GM20000 (cell line): ENCODE measurements at places on chromosomes 7 and 10.

DNA sequence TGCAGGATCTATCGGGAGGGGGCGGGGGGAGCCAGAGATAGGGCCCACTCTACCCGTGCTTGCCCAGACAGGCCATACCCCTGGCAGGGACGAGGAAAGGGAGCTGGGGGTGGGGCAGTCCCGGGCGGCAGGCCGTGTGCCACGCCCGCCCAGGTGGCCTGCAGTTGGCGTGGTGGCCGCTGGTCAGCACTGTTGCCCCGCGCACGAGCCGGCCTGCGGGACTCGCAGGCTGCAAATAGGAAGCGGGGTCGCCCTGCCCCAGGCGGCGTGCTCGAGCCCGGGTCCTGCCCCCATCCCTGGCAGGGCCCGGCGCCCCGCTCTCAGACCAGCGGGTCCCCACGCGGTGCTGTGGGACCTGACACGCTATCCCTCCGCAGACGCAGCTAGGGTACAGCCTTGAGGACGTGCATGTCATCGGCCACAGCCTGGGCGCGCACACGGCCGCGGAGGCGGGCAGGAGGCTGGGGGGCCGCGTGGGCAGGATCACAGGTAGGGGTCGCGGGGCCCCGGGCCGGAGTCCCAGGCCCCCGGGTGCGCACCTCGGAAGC, 6.7 kb downstream of the PNLIPRP2 start:
- DNase-seq, result peak; percentile 20

GRCh38 chr10:123507298-123507697, 158.9 kb upstream of the GPR26 start:
- DNase-seq, result no peak

DNA sequence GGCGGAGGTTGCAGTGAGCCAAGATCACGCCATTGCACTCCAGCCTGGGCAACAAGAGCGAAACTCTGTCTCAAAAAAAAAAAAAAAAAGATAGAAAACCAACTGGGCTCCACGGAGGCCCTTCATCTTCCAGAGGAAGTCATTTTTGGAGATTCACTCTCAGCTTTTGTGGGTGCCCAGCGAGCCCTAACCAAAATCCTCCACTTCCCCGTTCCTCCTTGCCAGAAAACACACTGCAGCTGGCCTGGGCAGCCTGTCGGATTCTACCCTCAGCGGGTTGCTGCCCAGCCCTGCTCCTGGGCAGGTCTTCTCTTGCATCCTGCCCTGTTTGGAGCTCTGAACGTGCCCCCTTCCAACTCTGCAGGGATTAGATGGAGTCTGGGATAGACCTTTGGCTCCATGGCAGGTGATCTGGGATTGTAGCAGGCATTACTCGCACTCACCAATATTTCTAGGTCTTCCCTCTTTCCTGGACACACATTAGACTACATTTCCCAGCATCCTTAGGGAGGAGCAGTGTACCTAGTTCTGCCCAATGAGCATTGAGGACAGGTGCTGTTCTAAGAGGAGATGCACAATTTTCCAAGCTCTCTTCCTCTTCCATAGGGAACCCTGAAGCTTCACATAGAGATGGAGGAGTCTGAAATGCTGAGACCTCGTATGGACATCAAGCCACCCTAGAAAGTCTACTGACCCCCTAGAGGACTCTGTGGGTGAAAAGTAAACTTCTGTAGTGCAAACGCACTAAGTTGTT, 4.6 kb downstream of the GRID2IP start:
- DNase-seq, result peak; percentile 39

GRCh38 chr7:44608916-44609648, 2.7 kb downstream of the OGDH start:
- no peak for DNase-seq

DNA sequence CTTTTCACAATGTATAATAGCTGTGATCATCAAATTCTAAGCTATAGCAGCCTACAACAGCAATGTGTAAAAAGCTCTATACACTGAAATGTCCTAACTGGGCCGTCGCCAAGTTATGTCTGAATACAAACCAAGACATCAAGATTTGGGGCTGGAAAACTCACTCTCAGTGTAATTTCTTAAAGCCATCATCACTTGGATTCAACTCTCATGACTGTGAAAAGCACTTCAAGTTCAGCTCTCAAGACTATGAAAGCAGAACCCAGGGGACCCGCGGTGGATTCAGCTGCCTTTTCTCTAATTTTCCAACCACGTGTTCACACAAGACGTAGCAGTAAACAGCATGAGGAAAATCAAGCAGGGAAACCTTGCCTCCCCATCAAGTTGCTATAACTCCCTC, 15.8 kb upstream of the ZNRF2 start:
- DNase-seq, result no peak

- DNase-seq, result no peak
Observed at GRCh38 chr7:69204943-69205342, 393.3 kb upstream of the AUTS2 start.

- no peak for DNase-seq
Observed at GRCh38 chr7:20348125-20348807, 17.6 kb downstream of the ITGB8 start.

DNA sequence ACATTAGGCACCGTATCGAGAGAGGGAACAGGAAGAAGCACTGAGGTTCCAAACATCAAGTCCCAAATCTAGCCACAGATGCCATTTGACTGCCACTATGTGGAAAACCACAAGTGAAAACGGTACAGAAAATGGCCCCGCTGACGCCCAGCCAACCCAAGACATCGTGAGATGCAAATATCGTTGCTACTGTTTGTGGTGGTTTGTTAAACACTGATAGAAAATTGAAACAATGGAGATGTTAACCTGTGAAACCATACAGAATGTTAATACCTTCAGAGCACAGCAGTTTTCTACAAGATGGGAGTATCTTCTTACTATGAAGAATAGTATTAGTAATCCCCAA, 152.4 kb upstream of the LRRTM3 start:
- no peak for DNase-seq

GRCh38 chr7:148211740-148212151, 378.8 kb upstream of the C7orf33 start:
- no peak for DNase-seq

DNA sequence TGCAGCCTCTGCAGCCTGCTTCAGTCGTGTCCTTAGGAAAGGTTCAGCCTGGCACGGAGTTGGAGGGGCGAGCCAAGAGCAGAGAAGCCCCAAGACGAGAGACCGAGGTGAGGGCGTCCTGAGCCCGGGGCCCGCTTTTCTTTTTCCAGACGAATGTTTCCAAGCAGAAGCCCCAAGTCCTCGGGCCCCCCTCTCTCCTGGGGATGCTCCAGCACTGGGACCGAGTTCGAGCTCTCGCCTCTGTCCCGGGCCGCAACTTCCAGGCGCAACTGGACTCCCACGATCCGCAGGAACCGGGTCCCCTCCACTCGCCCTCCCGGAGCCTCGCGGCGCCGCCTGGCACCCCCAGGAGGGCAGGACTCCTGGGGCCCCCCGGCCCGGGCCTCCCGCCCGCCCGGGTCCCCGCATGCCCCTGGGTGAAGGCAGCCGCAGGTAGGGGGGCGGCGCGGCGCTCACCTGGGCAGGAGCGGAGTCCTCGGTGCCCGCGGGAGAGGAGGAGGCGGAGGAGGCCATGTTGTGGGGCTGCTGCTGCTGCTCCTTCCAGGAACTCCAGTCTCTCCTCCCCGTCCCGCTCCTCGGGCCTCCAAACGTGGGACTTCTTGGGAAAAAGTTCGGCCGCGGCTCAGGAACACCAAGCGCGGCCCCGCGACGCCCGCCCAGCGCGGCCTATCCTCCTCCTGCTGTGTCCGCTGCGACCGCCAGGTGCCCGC, 45.3 kb upstream of the CDK1 start:
- peak; percentile 73 for DNase-seq

DNA sequence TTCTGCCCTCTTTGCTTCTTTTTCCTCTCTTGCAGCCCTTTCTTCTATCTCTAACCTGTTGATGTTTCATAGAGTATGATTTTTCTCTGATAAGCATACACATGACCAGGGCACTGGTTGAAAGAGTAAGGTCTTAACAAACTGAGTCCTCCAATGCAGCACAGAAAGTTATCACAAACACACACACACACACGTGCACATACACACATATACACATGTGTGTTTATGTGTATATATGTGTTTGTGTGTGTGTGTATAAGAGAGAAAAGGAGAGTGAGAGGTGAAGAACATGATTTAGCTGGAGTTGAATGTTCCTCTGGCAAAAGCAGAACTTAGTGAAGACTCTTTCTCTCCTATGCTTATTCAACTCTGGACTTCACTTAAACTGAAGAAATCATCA, 130.0 kb downstream of the KLF6 start:
- DNase-seq, result no peak

DNA sequence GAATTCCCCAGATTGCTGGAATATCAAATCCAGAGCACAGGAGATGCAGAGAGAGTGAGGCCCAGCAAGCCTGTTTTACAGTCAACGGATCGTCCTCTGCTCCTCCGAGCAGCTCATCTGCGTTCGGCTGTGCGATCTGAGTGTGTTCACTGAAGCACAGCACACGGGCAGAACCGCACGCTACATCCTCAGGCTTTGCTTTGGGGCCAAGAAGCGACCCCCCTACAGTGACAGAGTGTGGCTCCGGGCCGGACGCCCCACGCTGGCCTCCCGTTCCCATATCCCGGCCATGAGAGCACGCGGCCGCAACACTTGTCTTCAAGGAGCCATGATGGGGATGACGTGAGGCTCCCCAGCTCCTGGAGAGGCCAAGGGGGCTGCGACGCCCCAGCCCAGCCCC, 431.4 kb downstream of the DNAJB6 start:
- DNase-seq, result no peak

GRCh38 chr10:71393841-71394475, 2.8 kb upstream of the CDH23 start:
- DNase-seq, result no peak

DNA sequence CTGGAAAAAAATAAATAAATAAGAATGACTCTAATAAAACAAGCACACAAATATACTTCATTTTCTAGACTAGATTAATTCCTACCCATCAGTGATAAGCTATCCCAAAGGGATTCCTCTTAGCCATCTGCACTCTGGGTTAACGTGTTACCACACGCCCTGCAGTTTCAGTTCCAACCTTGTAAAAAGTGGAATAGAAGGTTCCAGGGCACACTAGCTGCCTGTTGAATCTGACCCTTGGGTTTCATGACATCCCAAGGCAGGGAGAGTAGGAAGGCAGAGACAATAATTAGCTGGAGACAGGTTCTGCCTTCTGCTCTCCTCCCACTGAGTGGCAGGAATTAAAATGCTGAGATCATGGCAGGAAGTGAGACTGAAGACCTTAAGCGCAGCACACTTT, 33.5 kb downstream of the SLC37A3 start:
- no peak for DNase-seq

DNA sequence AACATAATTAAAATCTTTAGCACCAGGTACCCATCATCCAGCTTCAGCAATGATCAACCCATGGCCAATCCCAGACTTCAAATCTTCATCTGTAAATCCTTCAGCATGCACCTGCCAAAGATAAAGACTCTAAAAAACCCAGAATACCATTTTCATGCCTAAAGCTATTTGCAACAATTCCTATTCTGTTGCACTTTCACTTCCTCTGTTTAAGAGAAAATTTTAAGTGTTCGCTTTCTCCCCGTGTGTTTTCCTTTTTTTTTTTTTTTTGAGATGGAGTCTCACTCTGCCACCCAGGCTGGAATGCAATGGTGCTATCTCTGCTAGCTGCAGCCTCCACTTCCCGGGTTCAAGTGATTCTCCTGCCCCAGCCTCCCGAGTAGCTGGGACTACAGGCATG, 31.8 kb upstream of the HTR5A start:
- DNase-seq, result no peak

GRCh38 chr10:27223964-27224363, 16.6 kb downstream of the ACBD5 start:
- DNase-seq, result no peak

DNA sequence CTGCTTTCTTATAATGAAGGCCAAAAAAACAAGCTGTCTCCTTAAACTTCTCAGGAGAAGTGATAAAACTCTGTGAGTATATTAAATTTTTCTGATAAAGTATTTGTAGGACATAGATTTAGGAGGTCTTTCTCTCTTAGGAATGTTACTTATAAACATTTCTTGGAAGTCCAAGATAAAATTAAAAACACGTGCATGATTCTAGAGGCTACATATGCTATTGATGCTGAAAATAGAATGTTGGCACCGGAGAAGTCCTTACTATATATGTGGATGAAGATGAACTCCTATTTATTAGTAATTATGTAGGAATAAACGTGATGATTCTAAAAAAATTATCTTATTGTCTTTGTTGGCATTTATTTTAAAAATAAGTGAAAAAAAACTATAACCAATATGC, 241.3 kb upstream of the LRRTM3 start:
- DNase-seq, result no peak

DNA sequence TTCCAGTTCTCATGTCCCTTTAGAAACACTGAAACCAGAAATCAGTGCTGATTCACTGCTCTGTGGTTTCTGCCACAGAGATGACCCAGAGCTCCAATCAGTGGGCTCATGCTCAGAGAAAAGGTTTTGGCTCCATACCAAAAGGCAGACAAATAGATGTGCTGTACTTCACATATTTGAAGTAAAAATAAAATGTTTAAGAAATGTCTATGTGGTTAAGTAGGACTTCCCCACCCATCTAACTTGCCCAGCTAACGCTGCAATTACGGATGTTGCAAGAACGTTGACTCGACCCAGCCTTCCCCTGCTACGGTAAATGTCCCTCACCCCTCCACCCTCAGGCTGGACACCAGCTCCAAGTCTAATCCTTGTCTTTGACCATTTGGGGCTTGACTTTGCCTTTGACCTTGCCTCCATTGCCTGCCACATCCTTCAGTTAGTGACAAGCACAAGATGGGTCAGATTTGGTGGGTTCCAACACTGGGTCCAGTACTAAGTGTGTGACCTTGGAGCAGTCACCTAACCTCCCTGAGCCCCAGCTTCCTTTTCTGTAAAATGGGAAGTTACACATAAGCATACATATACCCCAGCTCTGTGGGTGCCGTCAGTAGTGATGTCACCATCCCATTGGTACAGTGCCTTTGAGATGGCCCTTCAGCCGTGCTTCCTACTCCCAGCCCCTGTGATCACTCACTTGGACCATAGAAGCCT, 95.8 kb downstream of the CHST15 start:
- DNase-seq, result no peak

DNA sequence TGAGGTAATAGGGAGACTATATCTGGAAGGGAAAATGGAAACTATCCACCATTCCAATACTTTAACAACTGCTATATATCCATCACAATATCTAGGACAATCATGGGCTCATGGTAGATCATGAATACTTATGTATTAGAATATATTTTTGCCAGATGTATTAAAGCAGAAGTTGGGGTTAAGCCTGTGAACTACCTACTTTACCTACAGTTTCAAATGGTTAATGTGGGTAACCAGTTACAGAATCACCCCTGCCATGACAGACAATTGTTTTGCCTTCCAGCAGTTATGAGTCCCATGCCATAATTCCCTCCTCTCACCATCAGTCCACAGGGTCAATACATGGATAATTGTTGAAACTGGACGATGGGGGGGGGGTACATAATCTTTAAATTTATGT, 29.9 kb upstream of the RAPGEF5 start:
- DNase-seq, result peak; percentile 20

DNA sequence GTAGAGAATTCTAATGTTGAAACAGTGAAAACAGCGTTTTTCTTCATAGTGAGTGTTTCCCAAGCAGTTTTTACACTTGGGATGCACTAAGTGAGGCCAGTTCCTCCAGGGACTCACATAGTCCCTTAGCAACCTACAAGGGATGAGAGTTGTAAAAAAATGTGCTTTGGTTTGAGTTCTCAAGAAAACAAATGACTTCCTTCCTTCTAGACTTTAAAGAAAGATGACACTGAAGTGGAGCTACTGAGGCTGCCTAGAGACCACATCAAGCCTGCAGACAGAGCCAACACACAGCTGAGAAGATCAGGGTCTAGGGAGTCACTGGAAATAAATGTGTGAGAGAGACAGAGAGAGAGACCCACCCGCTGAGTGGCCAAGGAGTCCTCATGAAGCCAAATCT, 264.4 kb downstream of the TNS3 start:
- DNase-seq, result no peak
